Osteoblast (primary cell): ENCODE measurements at places on chromosomes 7 and 10. TPM values are rescaled to one million over a fixed set of nuclear protein-coding genes. Genes with fewer than 3 reads are reported as not detected.

Gene SGPL1
- 46.6 and 47.4 TPM in 2 replicates for total RNA-seq

- no peak for DNase-seq
- H3K36me3 ChIP-seq = no peaks in the 10 kb centered on the region
- H3K4me3 ChIP-seq = no peak overlapping the region
- H3K4me1 ChIP-seq = no peaks in the 10 kb centered on the region
Observed at GRCh38 chr7:79063019-79063698, 390.3 kb downstream of the MAGI2 start.

DNA sequence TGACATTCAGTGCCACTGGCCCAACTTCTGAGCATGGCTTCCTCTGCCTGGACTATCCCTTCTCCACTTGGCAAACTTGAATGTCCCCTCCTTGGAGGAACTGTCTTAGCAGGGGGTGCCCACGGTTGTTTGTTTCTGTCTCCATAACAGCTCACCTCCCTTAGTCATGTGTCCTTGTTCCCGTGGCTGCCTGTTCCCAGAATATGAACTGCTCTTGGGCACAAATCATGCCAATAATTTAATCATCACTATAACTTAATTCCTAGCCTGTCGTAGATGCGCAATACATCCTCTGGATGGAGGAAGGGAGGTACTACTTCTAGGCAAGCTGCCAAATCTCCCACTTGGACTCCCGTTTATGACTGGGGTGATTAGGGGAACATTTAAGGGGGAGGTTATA lies 173.1 kb downstream of the MYOF start:
- no peaks in the 10 kb centered on the region for H3K27me3 ChIP-seq
- DNase-seq = peak; percentile 90
- peaks cover 12% of the 10 kb centered on the region for H3K4me1 ChIP-seq
- H3K4me3 ChIP-seq = no peak overlapping the region
- peaks cover 78% of the 10 kb centered on the region for H3K36me3 ChIP-seq

Gene HOXA13
- 6.2 and 8.0 TPM in 2 replicates for total RNA-seq

DNA sequence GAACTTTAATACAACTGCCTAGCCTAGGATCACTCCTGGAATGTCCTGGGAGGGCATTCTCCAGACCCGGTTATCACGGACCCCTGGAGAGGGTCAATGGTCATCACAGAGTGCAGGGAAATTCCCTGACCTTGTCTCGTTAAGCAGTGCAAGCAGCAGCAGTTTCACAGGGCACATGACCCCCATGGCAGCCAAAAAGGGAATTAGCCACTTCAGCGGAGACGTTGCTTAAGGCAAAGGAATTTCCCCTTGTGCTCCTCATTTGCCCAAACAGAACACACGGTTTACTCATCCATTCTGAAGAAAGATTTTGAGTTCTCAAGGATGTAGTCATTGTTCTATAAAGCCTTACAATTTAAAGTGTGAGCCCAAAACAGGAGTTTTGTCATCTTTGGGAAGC lies 260.3 kb downstream of the SNX13 start:
- H3K36me3 ChIP-seq = no peaks in the 10 kb centered on the region
- peak overlapping the region; percentile 91 for H3K27ac ChIP-seq
- H3K27me3 ChIP-seq = no peaks in the 10 kb centered on the region
- DNase-seq = no peak

Gene SLC18A3
- total RNA-seq = not detected in 2 replicates

DNA sequence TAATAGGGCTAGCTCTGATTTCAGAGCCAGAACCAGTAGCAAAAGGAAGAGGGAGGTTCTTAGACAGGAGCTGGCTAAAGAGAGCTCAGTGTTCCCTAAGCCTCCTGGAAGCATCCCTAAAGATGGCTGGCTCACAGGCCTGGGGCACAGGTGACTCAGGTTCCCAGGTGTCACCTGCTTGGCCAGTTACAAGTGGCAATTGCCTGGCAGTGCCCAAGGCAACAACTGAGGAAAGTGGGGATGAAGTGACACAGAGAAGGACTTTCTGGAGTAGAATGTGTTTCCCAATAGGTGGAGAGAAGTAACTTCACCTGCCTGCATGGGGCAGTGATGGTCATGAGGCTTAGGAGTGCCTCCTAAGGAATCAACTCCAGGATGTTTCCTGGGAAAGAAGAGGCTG lies 66.5 kb upstream of the EEPD1 start:
- no peak overlapping the region for H3K27ac ChIP-seq
- no peaks in the 10 kb centered on the region for H3K4me1 ChIP-seq
- H3K36me3 ChIP-seq = no peaks in the 10 kb centered on the region
- H3K4me3 ChIP-seq = no peak overlapping the region
- DNase-seq = no peak

DNA sequence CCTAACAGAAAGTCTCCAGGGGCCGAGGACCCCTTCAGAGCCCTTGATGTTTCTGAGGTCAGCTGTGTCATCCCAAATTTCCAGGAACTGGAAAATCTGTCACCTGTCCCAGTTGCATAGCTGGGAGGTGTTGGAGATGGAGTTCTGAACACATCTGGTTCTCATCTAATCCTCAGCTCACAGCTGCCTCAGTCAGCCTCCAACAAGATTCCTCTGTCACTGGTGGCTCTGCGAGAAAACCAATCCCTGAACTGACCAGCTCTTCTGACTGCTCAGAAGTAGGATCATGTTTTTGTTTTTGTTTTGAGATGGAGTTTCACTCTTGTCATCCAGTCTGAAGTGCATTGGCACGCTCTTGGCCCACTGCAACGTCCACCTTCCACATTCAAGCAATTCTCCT lies 37.6 kb upstream of the MYL10 start:
- H3K4me1 ChIP-seq = no peaks in the 10 kb centered on the region
- H3K36me3 ChIP-seq = no peaks in the 10 kb centered on the region
- no peak overlapping the region for H3K27ac ChIP-seq
- peak; percentile 19 for DNase-seq

Gene TAS2R3
- 1.4 and 3.2 TPM in 2 replicates for total RNA-seq

Gene HYAL4
- total RNA-seq = not detected in 2 replicates

Gene UCN3
- total RNA-seq = not detected in 2 replicates

GRCh38 chr7:157210682-157211081 lies 72.0 kb downstream of the UBE3C start:
- H3K36me3 ChIP-seq = peaks cover 23% of the 10 kb centered on the region
- no peaks in the 10 kb centered on the region for H3K27me3 ChIP-seq
- DNase-seq = no peak
- H3K4me3 ChIP-seq = no peak overlapping the region
